ENCODE measurements at places on chromosomes 7 and 10. TPM values are rescaled to one million over a fixed set of nuclear protein-coding genes. Genes with fewer than 3 reads are reported as not detected.

DNA sequence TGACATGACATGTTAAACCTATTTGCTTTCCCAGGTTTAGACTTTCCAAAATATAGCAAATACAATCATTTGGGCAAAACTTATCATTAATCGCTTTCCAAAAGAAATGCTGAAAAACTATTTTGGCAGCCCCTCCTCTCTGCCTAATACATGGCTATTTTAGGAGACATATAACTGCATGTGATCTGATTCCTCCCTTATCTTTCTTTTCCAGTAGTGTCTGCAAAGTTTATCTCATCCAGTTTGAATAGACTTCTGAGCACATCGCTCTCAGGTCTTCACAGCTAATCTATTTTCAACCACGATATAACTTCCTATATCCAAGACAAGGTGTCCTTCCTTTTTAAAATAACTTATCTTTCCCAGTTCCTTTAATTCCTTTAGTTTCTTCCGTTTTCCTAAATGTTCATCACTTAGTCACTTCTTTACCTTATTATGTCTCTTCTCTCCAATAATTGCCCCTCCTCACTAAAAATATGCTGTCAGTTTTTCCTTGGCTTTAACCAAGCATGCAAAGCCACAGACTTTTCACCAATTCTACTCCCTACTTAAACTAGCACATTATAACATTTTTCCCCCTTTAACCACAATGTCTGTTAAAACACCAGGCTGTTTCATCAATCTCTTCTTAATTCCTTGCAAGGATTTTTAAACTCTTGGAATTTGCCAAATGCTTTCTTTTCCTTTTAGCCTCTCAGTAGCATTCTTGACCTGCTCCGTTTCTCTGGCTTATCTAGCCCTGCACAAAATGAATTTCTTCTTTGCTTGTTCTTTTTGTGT is 24.4 kb downstream of the GNG11 start:
- no peak for DNase-seq

- no peak for DNase-seq
Measured at GRCh38 chr10:97180986-97181385, 4.8 kb downstream of the SLIT1 start.

GRCh38 chr10:103203466-103203865 is 10.4 kb upstream of the NT5C2 start:
- DNase-seq, result no peak

Gene TMEM176A
- polyA plus RNA-seq, result not detected

Gene PRSS2
- not detected for polyA plus RNA-seq
